ENCODE measurements at places on chromosomes 3 and 15.

DNA sequence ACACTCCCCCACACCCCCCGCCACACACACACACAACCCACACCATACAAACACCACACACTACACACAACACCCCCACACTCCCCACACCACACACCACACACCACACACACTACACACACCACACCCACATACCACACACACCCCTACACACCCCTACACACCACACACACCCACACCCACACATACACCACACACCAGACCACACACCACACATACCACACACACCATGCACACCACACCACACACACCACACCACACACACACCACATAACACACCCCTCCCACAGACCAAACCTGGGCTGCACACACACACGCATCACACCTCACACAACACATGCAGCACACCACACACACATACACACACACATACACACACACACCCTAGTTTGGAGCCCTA, 1.8 kb upstream of the RASGRF1 start:
- no peak for DNase-seq

- no peak for DNase-seq
These were observed 172.2 kb downstream of the SSR3 start for GRCh38 chr3:156382458-156383346.

DNA sequence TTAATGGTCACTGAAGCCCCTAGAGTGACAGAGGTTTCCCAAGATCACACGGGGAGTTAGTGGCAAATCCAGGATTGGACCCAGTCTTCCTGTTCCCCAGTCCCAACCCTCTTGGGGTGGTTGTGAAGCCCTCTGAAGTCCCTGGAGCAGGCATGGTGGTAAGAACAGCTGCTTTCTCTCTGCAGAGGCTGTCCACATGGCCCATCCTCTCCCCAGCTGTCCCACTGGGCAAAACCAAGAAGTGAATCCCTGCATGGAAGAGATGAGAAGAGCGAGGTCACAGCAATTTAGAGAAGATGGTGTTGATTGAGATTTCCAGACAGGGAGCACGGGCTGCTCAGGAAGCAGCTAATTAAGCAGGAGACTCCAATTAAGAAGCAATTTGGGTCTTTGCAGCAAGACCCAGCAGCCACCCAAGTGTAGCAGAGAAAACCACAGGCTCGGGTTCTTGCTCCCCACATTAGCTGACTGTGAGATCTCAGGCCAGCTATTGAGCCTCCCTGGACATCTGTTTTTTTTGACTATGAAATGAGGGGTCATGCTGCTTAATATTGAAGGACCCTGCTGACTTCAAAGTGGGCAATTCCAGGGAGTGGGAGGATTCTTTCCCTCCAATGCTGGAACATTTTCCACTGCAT, 14.8 kb upstream of the HDAC11 start:
- DNase-seq: no peak

- DNase-seq: no peak
These were observed 29.6 kb upstream of the TRPC1 start for GRCh38 chr3:142694225-142694624.

GRCh38 chr3:159277814-159278213, 476.0 kb downstream of the MFSD1 start:
- no peak for DNase-seq

DNA sequence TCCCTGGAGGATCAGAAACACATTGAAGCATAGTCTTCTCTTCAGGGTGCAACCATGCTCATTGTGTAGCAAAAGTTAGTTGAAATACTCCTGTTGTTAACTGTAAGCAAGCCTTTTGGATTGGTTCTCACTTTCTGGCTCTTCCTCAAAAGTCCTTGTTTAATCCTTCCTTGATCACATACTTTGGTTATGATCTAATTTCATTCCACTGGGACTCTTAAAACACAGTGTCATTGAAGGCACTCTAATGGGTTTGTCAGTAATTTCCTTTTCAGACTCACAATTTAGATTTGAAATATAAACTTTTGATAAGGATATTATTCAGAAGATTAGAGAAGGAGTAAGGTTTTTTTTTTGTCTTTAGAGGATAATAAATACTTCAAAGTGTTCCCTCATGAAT, 451.7 kb upstream of the SGO1 start:
- DNase-seq: no peak

DNA sequence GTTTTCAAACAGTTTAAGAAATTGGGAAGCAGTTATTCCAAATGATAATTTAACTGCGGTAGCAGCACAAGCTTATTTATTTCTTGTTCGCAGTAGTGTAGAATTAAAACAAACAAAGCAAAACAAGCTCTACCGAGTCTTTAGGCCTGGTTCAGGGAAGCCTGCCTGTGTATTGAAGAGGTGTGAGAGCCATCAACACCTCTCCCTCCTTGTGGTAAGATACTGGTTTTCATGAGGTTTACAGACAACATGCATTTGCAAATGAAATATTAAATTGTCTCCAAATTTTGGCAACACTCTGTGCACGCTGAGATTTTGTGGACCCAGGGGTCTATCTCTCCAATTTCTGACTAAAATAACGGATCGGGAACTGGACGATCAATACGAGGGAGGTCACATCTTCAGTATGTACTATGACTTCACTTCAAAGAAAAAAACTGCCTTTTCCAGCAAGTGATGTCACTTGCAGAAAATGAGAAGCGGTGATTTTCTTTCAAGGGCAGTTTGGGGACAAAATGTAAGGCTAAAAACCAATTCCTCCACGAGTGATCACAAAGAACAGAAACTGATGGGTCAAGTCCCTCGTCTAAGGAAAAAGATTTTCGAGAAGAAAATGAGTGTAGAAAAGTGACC, 721 bp downstream of the ATR start:
- no peak for DNase-seq

DNA sequence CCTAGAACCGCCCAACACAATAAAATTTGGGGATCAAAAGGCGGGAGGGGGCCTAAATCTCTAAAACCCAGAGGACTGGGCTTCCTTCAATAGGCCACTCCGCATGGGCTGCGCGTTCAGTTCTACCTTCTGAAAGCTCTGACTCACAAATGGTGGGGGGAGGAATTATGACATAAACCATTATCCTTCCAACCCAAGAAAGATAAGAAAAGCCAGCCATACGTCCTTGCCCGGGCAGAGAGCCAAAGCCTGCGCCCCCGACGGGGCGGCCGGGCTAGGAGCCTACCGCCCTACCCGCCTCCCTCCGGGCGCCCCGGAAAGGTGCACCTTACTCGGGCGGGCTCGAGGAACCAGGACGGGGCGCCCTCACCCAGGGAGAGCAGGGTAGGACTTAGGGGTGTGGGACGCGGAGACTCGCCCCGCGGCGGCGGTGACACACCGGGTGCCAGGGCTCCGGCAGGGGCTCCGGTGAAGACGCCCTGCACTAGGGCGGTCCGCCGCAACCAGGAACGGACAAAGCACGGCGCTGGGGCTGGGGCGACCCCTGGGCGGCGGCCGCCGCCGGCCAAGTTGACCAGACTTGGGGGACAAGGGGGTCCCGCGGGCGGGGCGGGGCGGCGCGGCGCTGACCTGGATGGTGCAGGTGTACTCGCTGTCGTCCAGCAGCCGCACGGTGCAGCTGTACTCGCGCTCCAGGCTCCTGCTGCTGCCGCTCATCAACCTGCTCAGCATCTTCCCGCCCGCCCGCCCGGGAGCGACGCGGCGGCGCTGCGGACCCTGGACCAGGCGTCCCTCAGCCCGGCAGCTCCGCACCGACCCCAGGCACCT, 534 bp downstream of the FRMD5 start:
- DNase-seq: no peak

GRCh38 chr3:172658344-172659245, 52.3 kb downstream of the NCEH1 start:
- no peak for DNase-seq

Data from activated naive CD4-positive, alpha-beta T cell (primary cell).